Stromal cell of bone marrow (primary cell): ENCODE measurements at places on chromosomes 1 and 21.
A peak's percentile ranks its signal among the peaks of the same experiment; 100 is the strongest.

DNA sequence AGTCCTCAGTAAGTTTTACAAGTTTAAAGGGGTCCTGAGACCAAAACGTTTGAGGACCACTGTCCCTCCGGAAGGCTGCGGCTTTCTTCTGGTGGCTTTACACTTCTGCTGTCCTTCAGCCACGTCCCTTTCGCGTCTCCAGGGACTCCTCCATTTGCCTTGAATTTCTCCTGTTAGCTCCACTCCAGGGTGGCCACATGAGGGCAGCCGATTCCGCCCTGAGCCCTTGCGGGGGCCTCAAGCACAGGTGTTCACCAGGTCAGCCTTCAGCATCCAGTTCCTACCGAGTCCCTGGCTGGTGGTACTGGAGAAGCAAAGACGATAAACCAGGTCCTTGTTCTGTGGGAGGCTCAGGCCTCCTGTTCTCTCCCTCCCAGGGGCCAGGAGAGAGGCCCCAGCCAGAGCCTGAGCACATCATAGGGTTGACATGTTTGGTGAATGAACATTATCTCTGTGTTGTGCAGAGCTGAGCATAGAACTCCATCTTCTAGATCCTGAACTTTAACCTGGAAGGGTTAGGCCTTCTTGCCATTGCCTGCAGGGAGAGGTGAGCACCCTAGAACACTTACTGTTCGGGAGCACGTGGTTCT, 27.4 kb upstream of the COQ8A start:
- no peak for DNase-seq

- no peak for DNase-seq
These were observed 60.4 kb upstream of the TINAGL1 start for GRCh38 chr1:31515936-31516335.

DNA sequence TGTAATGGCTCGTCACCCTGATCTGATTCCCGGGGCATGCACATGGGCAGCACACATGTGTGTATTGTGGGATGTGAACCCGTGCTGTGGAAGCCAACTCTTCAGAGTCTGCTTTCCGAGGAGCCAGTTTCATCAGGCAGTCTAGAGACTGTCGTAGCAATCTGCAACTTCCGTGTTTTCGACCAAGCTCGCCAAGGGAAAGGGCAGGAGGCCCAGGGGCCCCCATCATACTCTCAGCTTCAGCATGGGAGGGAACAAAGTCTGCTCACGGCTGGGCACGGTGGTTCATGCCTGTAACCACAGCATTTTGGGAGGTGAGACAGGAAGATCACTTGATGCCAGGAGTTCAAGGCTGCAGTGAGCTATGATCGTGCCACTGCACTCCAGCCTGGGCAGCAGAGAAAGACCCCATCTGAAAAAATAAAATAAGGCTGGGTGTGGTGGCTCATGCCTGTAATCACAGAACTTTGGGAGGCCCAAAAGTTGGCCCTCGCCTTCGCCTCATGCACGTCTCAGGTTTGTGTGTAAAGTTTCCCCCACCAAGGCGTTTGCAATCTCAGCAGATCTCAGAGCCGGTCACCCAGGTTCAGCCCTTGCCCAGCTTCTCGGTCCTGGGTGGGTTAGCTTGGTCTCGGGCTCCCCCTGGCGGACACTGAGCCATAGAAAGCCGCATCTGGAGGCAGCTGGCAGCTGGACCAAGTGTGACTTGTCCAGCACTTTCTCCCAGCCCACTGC, 48.5 kb upstream of the SLC25A33 start:
- DNase-seq = peak; percentile 62

DNA sequence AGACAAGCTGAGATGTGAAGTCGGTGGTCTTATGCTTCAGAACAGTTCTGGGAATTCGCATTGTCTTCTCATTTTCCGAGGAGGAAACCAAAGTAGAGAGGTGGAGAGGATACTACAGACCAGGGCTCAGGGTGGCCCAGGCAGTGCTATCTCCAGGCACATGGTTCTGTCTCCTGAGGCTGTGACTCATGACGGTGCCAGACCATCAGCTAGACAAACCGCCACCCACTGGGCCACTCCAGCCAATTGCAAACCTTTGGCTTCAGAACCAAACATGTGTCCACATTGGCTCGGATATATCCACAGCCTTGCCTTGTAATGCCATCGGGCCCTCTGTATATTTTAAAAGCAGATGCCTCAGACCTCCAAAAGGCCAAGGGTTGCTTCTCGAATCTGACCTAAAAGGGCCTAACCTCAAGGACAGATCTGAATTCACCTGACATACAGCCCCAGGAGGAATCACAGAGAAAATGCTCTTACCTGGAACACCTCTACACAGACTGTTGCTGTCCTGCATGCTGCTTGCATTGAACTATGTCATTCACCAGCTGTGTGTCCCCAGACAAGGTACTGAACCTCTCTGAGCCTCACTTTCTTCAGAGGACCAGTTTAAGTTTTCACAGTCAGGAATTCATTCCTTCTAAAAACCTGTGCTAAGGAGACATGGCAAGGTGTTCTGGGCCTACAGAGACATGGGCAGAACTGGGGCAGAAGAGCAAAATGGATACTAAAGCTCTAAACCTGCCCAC, 224.9 kb upstream of the JUN start:
- no peak for DNase-seq

DNA sequence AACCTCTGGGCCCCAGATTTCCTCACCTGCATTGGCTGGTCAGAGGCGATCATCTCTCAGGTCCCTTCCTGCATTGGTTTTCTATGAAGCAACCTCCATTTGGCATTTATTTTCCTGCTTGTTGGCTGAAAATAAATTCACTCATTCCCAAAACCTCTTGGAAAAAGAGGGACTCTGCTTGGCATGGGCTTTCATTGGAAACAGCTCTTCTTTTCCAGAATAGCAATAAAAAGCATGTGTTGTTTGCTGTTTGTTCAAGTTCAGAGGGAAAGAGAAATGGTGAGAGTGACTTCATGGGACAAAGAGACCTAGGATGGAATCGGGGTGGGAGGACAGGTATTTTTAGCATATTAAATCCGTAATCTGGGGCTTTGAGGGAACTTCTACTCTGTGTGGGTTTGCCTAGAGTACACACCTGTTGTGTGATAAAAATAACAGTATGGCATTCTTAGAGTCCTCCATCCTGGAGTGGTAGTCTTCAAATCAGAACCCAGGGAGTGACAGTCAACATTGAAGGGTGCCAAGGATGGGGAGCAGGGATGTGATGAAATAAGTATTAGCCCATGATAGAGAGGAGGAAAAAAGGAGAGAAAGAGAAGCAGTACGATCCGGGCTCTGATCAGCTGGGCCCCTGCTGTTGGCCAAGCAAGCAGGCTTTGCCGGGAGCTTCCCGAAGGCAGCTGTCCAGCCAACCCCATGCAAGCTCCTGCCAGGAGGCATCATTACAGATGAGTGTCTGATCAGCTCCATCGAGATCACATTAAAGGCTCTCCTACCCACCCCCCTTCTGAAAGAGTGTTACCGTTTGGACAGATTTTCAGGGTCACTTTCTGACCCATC, 131.9 kb upstream of the NFIA start:
- DNase-seq = no peak

DNA sequence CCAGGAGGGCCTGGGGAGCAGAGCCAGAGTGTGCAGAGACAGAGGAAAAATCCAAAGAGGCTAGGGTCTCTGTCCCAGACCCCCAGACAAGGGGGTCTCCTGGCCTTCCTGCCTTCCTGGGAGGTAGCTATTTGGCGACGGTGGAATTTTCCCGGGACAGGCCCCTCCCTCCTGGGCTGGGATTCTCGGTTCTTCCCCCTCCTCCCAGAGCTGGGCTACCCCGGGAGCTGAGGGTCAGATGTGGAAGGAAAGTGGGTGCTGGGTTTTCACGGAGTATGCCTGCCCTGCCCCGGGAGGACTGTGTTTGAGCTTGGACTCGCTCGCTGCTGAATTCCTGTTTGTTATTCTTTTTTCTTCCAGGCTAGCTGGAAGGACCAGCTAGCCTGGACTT, 759 bp downstream of the AMPD2 start:
- peak; percentile 38 for DNase-seq
